SK-N-SH treated with all-trans-retinoic acid at 6 μM for 48 hours (cell line): ENCODE measurements at places on chromosomes 1 and 21.
A peak's percentile ranks its signal among the peaks of the same experiment; 100 is the strongest.

DNA sequence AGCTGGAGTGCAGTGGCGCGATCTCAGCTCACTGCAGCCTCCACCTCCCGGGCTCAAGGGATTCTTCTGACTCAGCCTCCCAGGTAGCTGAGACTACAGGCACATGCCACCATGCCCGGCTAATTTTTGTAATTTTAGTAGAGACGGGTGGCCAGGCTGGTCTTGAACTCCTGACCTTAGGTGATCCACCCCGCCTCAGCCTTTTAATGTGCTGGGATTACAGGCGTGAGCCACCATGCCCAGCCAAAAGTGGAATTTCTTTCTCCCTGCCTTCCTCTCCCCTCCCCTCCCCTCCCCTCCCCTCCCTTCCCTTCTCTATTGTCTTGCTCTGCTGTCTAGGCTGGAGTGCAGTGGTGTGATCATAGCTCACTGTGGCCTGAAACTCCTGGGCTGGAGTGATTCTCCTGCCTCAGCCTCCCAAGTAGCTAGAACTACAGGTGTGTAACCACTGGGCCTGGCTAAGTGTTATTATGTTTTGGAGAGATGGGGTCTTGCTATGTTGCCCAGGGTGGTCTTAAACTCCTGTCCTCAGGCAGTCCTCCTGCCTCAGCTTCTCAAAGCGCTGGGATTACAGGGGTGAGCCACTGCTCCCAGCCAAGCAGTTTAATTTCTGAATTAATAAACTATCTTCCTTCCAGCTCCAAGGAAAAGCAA is 10.0 kb upstream of the MACF1 start:
- no peak for ATAC-seq

GRCh38 chr1:151108331-151108730 is 37.8 kb downstream of the GABPB2 start:
- ATAC-seq: no peak

GRCh38 chr1:59026472-59026948 is 242.7 kb upstream of the JUN start:
- ATAC-seq: peak; percentile 72

GRCh38 chr1:172776071-172776470 is 117.2 kb downstream of the FASLG start:
- ATAC-seq: no peak

GRCh38 chr1:202113690-202114300 is 8.9 kb upstream of the GPR37L1 start:
- peak; percentile 5; the same call in 1 of the 3 replicates for ATAC-seq

- ATAC-seq: no peak
Observed at GRCh38 chr1:1142844-1143243, 27.0 kb upstream of the C1orf159 start.

GRCh38 chr1:46413596-46413985 is 19.5 kb downstream of the FAAH start:
- peak; percentile 76 for ATAC-seq

GRCh38 chr21:14591377-14591776 is 45.3 kb upstream of the SAMSN1 start:
- no peak for ATAC-seq

DNA sequence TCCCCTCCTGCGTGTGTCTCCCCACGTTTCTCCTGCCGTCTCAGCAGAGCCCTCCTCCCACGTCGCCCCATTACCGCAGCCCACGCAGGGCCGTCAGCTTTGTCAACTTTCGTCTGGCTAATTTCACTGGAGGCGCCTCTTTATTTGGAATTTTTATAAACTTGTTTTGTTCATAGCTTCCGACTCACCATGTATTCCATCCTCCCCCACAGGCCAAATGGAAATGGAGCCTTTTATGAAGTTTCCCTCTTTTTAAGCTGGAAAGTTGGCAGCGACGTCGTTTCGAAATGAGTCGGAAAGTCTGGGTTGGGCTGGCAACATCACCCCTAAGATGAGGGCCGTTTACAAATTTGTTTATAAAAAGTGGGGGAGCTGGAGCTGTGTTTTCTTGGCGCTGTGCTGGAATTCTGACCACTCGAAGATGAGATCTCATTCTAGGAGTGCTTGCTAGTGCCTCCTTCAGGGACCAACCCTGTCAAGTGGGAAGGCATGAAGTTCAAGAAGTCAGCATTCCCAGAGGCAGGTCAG is 23.7 kb upstream of the SLC45A1 start:
- no peak for ATAC-seq

GRCh38 chr1:112188611-112189010 is 199.1 kb upstream of the KCND3 start:
- ATAC-seq: no peak

DNA sequence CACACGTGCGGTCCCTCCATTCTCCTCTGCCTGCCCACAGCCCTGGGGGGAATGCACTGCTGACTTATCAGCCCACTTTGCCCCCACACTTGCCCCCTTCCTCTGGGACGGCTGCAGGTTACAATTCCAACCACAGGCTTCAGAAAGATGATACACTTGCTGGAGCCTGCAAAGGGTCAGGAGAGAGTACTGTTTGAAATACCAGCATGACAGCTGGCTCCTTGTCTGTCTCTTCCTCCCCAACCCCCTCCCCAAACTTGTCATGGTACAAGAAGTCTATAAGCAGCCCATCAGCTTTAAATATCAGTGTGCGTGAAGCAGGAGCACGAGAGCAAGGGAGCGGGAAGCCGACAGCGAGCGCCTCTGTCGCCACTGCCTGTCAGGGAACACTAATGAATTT is 62.4 kb downstream of the ERI3 start:
- ATAC-seq: no peak

DNA sequence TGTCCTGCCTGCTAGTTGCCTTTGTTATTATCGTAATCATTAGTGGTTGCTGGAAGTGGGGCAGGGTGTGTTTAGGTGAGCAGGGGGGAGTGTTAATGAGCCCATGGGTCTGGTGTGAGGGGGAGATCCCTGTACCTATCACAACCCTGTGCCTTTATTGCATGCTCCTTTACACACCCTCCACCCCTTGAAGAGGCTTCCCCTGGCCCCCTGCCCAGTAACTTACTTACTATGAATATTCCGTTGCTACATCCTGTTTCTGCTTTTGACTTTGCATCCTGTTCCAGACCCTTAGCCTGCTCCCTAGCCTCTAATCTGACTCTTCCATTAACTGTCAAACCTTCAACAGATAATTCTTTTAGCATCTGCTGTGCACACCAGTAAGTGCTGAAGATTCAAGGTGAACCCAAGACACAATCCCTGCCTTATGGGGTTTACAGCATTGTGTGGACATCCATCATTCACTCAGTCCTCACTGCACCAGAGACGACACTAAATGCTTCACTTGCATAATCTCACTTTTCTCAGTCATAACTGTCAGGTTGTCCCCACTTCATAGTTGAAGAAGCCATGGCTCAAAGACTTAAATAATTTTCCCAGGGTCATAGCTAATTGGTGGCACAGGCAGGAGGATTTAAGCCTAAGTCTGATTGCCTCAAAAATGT is 47.9 kb downstream of the CDC7 start:
- no peak for ATAC-seq

GRCh38 chr1:44315521-44315920 is 39.5 kb downstream of the ERI3 start:
- no peak for ATAC-seq

DNA sequence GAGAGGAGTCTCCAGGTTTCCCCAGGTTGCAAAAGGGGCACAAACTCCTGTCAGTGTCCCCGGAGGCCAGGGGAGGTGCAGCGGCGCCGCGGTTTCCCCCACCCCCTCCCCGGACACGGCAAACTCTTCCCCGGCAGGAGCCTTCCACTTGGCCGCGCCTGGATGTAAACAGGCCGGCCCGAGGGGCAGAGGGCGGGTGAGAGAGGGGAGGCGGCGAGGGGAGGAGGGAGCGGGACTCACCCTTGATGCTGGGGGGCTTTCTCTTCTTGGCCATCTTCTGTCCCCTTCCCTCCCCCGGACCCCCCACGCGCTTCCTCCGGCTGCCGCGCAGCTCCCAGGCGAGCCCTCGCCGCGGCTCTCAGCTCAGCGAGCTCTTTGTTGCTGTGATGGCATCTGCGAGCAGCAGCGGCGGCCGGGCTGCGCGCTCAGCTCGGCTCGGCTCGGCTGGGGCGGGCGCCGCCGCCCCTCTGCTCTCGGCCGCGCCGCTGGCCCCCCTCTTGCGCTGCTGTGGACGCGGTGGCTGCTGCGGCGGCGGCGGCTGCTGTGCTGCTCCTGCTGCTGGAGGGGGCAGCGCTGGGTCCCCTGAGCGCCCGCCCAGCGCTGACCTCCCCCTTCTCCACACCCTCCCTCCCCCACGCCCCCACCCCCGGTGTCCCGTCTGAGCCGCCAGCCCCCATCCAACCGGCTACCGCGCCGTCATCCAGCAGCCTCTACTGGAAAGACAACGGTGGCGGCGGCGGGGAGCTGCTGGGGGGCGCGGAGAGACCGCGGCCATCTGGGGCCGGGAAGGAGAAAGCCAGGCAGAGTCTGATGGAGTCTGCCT is 4.9 kb upstream of the SLC44A5 start:
- ATAC-seq: peak; percentile 81

DNA sequence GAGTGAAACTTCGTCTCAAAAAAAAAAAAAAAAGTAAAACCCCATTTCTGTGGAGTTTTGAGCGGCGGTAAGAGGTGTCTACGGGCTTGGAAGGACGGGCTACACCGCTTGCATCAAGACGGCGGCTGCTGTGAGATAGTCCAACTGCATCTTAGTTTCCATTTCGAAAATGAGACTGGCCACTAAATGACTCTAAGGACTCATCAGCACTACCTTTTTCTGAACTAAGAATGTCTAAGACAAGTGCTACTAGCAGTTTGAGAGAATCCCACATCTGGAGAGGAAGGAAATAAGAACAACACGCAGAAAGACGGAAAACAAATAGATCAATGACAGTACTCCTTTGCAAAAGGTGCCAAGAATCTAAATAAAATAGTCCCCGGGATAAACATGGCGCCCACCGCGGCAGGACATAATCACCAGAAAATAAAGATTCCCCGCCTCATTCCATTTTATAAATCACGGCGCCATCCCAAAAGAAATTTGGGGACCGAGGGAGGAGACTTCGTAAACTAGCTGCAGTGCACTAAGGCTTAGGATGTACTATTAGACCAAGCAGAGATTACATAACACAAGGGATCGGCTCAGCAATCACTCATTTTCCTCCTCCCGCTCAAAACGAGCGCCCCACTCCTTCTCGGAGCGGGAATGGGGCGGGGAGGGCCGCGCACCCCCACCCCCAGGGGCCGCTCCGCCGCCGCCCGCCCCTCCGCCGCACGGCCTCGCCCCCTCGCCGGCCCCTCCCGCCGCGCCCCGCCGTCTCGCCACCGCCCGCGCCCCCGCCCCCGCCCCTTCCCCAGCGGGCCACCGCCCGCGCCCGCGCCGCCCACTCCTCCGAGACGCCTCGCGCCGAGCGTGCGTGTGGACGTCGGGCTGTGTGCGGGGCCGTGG is 1.1 kb downstream of the POGZ start:
- peak; percentile 75 for ATAC-seq

- peak; percentile 53; the same call in 1 of the 3 replicates for ATAC-seq
Observed at GRCh38 chr1:60425528-60425927, 352.0 kb upstream of the C1orf87 start.

- ATAC-seq: no peak
Observed at GRCh38 chr21:37433456-37433840, 66.9 kb downstream of the DYRK1A start.

GRCh38 chr1:240854367-240854766 is 242.4 kb upstream of the GREM2 start:
- ATAC-seq: peak; percentile 100

GRCh38 chr21:33350676-33351075 is 25.9 kb downstream of the IFNAR1 start:
- no peak for ATAC-seq

- ATAC-seq: no peak
Observed at GRCh38 chr1:57707631-57708030, 283.8 kb upstream of the DAB1 start.

DNA sequence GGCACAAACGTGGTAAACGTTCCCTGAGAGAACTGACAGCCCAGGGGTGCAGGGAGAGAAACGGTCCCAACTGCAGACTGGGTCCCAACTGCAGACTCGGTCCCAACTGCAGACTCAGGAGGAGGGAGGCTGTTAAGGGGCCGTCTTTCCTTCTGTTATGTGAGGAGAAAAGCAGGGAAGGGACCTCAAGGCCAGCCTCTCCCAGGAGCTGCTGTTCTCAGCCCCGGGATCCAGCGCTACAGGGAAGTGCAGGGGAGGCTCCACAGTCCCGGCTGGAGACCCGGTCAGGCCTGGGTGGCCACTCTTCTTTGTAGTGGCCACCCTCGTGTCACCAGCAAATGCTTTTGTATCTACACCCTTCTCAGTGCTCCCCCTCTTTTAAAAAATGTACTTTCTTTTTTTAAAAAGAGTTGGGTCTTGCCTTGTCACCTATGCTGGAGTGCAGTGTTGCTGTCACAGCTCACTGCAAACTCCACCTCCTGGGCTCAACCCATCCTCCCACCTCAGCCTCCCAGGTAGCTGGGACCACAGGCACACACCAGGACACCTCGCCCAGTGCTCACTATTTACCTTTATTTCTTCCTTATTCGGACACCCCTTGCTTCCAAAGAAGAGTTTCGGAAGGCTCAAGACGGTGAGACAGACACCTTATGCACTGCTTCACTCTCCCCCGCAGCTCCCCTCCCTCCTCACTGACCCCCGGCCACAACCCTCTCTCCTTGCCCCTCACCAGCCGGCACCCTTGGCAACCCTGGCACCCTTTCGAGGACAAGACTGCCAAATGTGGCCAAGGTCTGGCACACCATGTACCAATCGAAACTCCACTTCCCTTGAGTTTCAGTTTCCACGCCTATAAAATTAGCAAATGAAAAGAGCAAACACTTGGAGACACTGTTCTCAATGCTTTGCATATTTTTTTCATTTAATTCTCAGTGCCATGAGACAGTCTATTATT is 21.8 kb downstream of the CAPN2 start:
- no peak for ATAC-seq

GRCh38 chr1:82786883-82787282 is 986.1 kb downstream of the ADGRL2 start:
- no peak for ATAC-seq

GRCh38 chr21:33070744-33070997 is 730 bp downstream of the OLIG1 start:
- no peak for ATAC-seq

GRCh38 chr1:200224315-200224714 is 185.5 kb downstream of the ZNF281 start:
- no peak for ATAC-seq

GRCh38 chr1:155183775-155184221 is 10.1 kb downstream of the TRIM46 start:
- ATAC-seq: no peak

DNA sequence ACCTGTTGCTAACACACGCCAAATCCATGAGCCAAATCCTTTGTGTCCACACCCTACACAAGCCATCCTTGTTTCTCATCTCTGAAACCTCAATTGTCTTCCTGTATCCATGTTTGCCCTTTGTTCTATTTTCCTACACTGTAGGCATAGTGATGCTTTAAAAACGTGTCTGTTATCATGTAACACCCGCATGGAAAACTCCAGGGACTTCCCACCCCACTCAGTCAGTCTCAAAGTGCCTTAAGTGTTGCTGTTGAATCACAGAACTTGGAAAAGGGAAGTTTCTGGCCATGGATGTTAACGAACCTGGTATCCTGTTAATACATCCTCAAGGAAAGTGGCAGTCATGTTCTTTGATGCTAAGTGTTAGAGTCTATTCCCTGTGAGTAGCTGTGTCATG is 9.7 kb downstream of the OR2T11 start:
- no peak for ATAC-seq

GRCh38 chr1:230681599-230681998 is 32.3 kb downstream of the AGT start:
- peak; percentile 91 for ATAC-seq
